Sciatic nerve (tissue), 2 donors: ENCODE measurements at places on chromosomes 13 and 19.

DNA sequence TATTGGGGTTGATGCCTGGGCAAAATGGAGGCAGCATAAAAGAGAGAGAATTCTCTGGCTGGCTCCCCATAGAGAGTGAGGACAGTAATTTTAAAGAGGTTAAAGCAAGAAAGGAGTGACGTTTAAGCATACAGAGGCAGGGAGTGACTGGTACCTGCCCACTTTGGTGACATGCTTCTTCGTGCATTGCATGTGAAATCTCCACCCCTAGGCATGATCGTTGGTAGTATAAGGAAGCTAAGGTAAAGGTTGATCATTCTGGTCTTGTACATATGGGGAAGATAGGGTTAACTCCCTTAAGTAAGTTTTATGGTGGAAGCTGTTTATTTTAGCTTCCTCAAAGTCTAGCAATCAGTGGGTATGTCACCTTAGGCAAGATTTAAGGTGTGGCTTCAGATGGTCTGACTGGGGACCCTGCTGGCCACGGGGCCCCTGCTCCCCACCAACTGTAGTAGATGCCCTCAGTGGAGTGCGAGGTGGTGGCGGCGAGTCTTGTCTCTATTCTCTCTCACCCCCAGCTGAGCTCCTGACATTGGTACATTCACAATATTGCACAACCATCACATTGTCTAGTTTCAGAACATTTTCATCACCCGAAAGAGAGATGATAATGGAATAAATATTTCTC, 797.5 kb upstream of the SPRY2 start:
- no peak for DNase-seq

DNA sequence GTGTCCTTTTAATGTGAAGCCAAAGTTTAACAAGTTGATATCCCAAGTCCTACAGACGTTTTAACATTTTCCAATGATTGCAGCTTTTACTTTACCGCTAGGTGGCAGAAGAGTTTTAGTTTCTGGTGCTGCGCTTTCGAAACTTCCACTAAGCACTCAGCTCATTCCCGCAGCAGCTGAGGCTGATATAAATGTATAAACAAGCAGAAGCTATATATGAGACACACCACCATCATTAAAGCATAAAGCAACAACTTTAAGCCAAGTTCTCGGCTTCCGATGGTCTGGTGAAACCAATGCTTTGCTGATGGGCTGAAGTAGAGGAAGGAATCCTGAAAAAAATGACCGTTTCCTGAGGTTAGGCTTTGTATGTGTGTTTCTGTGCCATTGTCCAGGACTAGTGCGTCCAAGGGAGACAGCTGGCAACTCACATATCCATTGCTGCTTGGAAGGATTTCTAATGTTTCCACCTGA, 753.9 kb downstream of the OLFM4 start:
- DNase-seq: no peak

GRCh38 chr13:52004511-52005170, 6.6 kb downstream of the ATP7B start:
- DNase-seq: no peak

DNA sequence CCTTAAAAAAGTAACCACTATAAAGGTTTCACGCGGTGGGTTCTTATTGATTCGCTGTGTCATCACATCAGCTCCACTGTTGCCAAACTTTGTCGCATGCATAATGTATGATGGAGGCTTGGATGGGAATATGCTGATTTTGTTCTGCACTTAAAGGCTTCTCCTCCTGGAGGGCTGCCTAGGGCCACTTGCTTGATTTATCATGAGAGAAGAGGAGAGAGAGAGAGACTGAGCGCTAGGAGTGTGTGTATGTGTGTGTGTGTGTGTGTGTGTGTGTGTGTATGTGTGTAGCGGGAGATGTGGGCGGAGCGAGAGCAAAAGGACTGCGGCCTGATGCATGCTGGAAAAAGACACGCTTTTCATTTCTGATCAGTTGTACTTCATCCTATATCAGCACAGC, 30.6 kb downstream of the FGF9 start:
- no peak for DNase-seq

DNA sequence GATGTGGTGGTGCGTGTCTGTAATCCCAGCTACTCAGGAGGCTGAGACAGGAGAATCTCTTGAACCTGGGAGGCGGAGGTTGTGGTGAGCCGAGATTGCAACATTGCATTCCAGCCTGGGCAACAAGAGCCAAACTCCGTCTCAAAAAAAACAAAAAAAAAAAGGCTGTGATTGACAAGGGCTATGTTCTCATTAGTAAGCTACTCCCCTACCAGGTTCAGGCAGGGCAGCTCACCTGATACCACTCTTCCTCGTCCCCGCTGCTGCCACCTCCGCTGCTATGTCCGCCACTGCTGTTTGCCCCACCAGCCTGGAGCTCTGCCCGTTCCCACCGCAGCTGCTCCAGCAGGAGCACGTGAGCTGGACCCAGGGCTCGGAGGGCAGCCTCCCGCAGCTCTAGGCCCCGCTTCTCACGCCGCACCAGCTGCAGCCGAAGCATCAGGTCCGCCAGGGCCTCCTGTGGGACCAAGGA, 9.4 kb downstream of the USHBP1 start:
- DNase-seq: no peak

DNA sequence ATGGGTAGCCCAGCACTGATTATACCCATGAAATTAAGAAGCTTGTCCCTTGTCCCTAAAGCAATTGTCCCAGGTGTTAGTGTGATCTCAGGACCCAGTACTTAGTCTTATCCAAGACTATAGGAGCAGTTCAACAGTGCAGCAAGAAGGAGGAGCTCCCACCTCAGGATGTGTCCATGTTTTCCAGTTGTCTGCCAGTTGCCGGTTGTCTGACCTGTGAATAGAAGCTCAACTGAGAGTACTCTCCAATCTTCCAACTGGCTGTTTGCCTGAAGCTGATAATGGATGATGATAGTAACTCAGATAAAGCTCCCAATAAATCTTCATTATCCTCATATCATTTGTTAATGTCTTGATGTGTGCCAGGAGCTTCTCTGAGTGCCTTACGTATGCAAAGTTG, 107.2 kb upstream of the HTR2A start:
- no peak for DNase-seq

DNA sequence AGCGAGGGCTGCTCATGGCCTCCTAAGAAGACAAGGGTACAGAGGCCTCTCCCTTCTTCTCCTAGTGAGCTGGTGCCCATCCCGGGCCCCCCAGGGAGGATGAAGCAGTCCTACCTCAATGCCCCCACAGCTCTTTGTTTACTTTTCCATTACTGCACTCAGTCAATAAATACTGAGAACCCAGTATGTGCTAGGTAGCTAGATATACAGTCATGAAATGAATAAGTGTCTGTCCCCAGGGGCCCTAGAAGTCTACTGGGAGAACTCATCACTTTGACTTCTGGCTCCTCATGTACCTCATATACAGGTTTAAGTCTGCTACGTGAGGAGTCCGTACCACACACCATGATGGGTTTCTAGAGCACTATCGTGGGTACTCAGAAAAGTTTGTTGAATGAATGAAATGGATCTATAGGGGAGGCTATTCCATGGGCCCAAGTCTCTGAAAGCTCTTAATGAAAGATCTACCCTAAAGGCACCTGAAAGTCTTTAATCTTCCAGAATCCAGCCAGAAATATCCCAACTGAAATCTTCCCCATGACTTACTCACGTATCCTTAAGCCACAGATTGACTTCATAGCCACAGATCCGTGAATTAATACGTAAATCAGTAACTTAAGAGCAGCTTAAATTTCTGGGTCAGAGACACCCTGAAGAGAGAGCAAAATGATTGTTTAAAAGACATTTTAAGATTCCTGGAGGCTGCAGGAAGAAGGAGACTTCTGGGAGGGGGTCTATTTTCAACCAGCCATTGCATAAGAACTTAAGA, 51.6 kb upstream of the POMP start:
- DNase-seq: no peak

DNA sequence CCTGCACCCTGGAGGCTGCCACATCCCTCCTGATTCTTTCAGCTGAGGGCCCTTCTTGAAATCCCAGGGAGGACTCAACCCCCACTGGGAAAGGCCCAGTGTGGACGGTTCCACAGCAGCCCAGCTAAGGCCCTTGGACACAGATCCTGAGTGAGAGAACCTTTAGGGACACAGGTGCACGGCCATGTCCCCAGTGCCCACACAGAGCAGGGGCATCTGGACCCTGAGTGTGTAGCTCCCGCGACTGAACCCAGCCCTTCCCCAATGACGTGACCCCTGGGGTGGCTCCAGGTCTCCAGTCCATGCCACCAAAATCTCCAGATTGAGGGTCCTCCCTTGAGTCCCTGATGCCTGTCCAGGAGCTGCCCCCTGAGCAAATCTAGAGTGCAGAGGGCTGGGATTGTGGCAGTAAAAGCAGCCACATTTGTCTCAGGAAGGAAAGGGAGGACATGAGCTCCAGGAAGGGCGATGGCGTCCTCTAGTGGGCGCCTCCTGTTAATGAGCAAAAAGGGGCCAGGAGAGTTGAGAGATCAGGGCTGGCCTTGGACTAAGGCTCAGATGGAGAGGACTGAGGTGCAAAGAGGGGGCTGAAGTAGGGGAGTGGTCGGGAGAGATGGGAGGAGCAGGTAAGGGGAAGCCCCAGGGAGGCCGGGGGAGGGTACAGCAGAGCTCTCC, 6.9 kb upstream of the CEACAM5 start:
- DNase-seq: peak; percentile 26

DNA sequence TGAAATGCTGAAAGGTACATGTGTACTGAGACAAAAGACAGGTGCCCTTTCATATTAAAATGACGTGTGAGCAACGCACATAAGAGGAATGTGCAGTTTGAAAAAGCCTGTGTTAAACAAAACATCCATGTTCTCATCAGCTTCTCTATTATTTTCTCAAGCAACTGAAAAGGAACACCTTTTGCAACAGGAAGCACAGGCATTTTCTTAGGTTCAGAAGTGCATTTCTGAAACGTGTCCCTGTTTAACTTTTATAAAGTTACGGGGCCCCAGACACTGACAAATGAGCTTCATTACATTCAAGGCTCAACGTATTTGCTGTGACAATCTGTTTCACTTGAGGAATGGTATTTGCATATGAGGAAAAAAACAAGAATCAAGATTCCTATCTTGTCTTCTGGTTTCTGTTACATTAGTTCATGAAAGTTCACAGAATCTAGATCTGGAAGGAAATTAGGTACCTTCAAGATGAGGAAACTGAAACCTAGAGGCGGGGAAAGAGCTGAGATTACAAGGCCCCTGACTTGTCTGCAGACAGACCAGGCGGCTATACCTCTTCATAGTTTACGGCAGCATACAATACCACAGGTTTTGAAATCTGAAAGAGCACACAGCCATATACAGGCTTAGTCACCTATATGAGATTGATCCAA, 431.7 kb downstream of the KLF12 start:
- DNase-seq: no peak

DNA sequence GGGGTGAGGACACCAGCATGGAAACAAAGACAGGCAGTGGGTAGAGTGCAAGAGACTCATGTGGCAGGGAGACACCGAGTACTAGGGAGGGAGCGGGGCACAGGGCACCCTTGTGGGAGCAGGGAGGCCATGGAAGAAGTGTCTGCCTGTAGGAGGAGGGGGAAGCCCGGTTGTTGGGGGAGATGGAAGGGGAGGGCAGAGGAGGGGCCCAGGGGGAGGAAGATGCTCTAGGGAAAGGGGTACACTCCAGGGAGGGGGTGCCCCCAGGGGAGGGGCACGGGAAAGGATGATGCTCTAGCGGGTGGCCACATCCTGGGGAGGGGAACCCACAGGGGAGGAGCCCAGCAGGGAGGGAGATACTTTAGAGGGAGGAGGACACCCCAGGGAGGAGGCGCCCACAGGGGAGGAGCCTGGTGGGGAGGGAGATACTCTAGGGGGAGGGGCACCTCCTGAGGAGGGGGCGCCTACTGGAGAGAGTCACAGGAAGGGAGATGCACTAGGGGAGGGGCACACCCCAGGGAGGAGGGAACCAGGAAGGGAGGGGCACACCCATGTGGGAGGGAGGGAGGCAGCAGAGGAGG, 24.9 kb downstream of the CPAMD8 start:
- no peak for DNase-seq

- no peak for DNase-seq
Measured at GRCh38 chr19:18453269-18454024, 15.5 kb upstream of the ISYNA1 start.

DNA sequence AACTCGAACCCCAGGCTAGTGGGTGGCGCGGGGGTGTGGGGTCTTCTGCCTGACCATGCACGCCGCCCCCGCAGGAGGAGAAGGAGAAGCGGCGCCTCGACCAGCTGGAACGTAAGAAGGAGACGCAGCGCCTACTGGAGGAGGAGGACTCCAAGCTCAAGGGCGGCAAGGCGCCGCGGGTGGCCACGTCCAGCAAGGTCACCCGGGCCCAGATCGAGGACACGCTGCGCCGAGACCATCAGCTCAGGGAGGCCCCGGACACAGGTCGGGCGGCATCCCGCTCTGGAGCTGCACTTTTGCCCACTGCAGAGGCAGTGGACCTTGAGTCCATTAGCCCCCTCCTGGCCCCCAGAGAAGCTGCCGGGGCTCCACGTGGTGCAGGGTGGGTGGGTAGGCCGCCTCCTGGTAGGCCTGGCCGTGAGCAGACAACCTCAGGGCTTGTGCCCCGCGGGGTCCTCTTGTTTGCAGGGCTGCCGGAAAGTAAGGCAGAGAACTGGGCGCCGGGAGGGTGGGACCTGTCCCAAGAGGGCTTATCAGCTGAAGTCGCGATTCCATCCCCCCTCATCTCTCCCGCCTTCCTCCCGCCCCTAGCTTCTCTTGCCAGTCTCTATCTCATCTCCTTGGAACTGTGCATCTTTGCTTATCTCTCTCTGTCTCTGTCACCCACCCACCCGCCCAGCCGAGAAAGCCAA, 9.9 kb downstream of the CCDC124 start:
- DNase-seq: no peak

DNA sequence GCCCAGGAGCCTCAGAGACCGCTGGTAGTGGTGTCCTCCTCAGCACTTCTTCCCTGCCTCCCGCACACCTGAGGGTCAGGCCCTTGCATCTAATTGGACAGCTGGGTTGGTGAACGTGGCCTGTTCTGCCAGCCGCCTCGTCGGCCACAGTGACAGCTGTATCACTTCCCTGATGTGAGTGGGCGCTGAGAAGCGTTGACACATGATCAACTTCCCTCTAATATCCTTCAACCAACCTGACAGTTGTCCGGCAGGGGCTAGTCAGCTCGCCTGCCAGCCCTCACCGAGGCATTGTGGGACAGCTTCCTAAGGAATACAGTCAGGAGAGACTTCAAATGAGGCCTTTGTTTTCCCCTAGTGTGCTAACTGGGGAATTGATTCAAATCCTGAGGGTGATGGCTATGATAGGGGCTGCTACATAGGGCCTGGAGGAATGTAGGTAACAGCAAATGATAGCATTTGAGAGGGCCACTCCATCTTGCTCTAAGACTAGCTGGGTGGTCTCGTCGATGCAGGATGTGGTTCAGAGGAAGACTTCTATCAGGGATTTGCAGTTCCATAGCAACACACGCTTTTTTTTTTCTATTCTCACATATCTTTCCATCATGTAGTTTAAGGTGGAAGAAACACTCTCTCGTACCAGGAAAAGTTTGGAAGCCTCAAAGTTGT, 230.8 kb downstream of the TSHZ3 start:
- DNase-seq: no peak
